Panc1 (cell line): ENCODE measurements at places on chromosomes 1 and 21. TPM values are rescaled to one million over a fixed set of nuclear protein-coding genes. Genes with fewer than 3 reads are reported as not detected.

DNA sequence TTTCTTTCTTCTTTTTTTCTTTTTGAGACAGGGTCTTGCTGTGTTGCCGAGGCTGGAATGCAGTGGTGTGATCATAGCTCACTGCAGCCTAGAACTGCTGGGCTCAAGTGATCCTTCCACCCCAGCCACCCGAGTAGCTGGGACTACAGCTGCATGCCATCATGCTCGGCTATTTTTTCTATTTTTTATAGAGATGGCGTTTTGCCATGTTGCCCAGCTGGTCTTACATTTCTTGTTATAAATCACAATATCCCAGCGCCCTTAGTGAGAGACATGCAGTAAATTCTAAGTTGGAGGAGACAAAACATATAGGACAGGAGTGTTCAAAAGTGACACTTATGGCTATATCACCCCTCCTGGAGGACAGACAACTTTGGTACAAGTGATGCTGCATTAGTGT is 31.3 kb upstream of the ACTN2 start:
- DNase-seq = no peak
- no peaks in the 10 kb centered on the region for H3K27me3 ChIP-seq
- H3K4me3 ChIP-seq = no peak overlapping the region

DNA sequence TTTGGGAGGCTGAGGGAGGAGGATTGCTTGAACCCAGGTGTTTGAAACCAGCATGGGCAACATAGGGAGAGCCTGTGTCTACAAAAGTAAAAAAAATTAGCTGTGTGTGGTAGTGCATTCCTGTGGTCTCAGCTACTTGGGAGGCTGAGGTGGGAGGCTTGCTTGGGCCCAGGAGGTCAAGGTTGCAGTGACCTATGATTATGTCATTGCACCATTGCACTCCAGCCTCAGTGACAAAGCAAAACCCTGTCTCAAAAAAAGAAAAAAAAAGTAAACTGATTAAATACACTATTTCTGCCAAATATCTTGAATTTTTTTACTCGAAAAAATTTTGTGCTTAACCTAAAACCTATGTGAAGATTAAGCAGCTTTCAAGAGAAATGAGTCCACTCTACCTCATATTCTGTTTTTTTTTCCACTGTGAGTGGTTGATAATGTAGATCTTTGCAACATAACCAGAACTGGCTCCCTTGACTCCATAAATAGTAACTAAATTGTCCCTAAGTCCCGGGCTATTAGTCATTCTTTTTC is 19.4 kb upstream of the ZNF281 start:
- no peak for DNase-seq
- H3K27ac ChIP-seq = peak overlapping the region; percentile 32; the same call in 1 of the 2 replicates
- no peaks in the 10 kb centered on the region for H3K27me3 ChIP-seq
- H3K4me3 ChIP-seq = no peak overlapping the region
- H3K36me3 ChIP-seq = no peaks in the 10 kb centered on the region

The FCRL5 gene
- not detected for total RNA-seq

The PRELP gene
- not detected for total RNA-seq

The LCE3D gene
- total RNA-seq = not detected

The S1PR1 gene
- total RNA-seq = 0.41 TPM

The TMEM200B gene
- total RNA-seq = 2.1 TPM

The IFI44 gene
- total RNA-seq = 2.0 TPM

DNA sequence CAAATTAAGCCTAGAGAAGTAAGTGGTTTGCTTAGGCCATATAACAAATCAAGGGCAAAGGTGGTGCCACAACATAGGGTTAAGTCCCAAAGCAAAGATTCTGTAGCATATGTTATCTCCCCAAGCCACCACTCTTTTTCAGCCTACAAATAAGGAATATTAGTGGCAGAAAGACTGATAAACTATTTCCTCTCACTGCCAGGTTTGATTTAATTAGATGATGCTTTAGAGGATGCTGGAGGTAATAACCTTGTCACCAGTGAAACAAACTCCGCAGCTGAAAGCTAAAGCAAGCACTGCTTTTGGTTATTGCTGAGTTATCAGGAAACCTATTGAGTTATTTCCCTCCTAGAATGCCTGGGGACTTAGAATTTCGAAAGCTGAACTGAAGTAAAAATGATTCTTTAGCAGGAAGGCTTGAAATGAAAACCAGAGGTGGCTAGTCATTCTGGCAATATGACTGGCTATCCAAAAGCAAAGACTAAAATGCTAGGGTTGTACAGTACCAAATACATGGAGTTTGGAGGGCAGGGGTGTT is 145.2 kb downstream of the SYT2 start:
- DNase-seq = no peak
- H3K4me1 ChIP-seq = no peaks in the 10 kb centered on the region
- no peaks in the 10 kb centered on the region for H3K36me3 ChIP-seq
- H3K4me3 ChIP-seq = no peak overlapping the region
- no peaks in the 10 kb centered on the region for H3K27me3 ChIP-seq
- no peak overlapping the region for H3K27ac ChIP-seq

- H3K27me3 ChIP-seq = no peaks in the 10 kb centered on the region
- no peaks in the 10 kb centered on the region for H3K4me1 ChIP-seq
- H3K4me3 ChIP-seq = no peak overlapping the region
- DNase-seq = no peak
Measured at GRCh38 chr1:231702331-231702730, 75.7 kb downstream of the DISC1 start.

The HMGN2 gene
- total RNA-seq = 496 TPM

GRCh38 chr1:118960567-118961136 is 27.5 kb downstream of the TBX15 start:
- H3K36me3 ChIP-seq = no peaks in the 10 kb centered on the region
- no peaks in the 10 kb centered on the region for H3K27me3 ChIP-seq
- no peak overlapping the region for H3K27ac ChIP-seq
- no peaks in the 10 kb centered on the region for H3K4me1 ChIP-seq
- H3K4me3 ChIP-seq = no peak overlapping the region
